ENCODE measurements at places on chromosomes 11 and 22.
A peak's percentile ranks its signal among the peaks of the same experiment; 100 is the strongest.

GRCh38 chr11:134742224-134742612 is 330.2 kb upstream of the B3GAT1 start:
- DNase-seq, result no peak

GRCh38 chr22:29328055-29328454 is 12.6 kb upstream of the RASL10A start:
- no peak for DNase-seq

DNA sequence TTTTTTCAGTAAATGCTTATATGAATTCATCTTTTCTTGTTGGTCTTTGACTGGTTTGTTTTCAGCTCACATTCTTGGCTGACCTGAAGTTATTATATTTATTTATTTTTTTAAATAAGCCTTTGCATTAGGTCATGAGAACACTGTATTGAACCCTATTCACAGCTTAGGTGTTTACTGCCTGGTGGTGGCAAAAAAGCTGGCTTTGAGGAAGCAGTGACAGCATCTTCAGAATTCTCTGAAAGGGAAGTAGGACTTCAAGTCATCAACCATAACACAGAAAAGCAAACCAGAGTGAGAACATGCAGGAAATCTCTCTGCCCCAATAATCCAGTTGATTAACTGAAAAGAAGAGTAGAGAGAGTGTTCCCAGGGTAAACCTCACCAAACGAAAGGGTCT is 30.3 kb upstream of the MMP13 start:
- DNase-seq, result no peak

GRCh38 chr22:19820880-19821522 is 33.7 kb downstream of the GNB1L start:
- no peak for DNase-seq

DNA sequence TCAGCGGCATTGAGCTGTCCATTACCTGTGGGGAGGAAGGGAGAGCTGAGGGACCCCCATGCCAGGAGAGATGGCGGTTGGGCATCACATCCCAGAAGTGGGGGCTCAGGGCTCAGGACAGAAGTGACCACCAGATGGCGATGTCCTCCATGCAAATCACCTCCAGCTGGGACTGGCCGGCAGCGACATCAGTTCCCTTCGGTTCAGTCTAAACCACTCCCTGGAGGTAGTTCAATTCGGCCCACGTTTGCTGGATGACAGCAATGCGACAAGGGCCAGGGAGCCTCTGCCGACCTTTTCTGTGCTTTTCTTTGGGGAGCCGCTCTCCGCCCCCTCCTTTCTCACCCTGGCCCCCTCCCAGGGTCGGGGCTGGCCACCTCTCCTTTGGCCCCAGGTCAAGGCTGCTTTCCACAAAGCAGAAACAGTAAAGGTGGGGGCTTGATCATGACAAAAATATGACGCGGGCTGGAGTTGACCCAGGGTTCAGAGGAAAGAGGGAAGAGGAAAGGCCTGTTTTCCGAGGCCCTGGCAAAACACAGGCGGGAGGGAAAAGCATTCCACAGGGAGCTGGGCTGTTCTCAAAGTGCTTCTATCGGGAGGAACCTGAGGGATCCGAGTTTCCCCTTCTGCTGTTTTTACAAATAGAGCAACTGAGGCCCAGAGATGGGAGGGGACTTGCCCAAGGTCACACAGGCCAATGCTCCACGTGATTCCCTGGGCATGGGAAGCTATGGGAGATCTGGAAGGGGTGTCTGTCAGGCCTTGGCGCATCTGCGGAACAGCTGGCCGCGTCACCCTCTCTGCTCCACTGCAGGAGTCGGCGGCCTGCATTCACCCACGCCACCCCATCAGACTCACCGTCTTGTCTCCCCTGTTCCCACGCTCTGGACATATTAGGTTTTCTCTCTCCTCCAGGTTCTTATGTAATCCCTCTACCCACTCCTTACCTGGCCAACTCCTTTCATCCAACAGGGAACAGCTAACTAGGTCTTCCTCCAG is 54.7 kb downstream of the FBXO7 start:
- peak; percentile 75 for DNase-seq

- no peak for DNase-seq
Observed at GRCh38 chr11:14026961-14027360, 64.4 kb downstream of the SPON1 start.

DNA sequence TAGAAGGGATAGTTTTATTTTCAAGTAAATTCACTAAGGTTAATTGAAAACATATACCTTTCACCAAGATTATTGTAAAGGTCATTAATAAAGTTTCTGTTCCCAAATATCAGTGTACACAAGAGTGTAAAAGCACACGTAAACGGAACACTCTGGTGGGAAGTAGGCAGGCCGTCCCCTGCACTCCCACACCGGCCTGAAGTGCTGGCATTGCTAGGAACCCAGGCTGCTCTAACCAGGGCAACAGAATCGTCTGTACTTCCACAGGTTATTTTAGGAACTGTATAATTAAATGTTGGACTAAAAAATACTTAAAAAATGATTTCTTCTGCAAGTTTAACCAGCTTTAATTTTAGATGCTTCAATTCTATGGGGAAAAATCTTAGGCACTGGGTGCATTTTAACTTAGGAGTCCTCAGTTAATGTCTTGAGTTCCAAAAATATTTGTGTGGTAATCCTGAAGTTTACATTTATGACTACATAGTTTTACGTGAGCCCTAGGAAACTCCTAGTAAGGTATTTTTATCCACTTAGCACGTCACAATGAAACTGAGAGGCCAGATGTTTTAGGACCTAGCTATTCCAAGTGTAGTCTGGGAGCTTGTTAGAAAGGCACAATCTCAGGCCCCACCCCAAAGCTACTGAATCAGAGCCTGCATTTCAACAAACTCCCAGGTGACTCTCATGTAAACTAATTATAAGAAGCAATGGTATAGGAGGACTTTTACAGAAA is 31.2 kb downstream of the KMT5B start:
- DNase-seq, result no peak
